ENCODE measurements at places on chromosomes 16 and 17.
A peak's percentile ranks its signal among the peaks of the same experiment; 100 is the strongest.

DNA sequence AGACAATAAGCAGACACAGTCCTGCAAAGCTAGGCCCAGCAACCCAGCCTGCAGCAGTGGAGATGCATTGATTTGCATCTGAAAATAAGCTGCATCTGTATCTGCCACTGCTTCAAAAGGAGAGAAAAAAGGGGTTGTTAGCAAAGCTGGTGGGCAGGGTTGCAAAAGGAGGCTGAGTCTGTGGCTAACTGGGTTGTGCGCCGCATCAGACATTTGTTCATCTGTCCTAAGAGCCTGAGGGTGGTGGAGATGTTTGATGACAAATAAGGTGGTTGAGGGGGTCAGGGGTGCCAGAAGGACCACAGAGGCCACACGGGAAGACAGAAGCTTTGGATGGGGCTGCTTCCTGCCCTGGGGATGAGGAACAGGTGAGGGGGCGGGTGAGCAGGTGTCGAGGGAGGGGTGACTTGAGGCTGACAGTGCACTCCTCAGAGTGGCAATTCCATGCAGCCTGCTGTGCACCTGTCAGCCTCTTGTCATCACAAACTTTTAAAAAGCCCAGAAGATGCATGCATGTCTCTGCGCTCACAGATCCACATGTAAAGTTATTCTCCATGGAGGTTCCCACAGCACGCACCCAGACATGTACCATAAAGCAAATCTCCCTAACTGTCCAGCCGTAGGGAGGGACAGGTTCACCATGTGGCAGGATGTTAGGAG lies 35.4 kb downstream of the WSB1 start:
- DNase-seq = no peak

DNA sequence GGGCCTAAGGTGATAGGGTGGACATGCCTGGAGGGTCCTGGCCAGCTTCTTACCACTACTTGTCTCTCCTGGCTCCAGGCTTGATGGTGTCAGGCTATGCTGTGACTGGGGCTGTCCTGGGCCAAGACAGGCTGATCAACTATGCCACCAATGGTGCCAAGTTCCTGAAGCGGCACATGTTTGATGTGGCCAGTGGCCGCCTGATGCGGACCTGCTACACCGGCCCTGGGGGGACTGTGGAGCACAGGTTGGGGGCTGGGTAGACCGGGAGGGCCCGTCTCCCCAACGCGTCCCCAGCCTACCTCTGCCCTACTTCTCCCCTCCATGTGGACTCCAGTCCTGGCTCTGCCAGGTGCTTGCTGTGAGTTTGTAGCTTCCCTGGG lies 4.5 kb downstream of the SPATA20 start:
- no peak for DNase-seq

GRCh38 chr17:56482229-56482628 lies 111.3 kb upstream of the NOG start:
- DNase-seq = no peak

GRCh38 chr17:40528692-40529417 lies 27.4 kb upstream of the TNS4 start:
- no peak for DNase-seq

- no peak for DNase-seq
Observed at GRCh38 chr16:8646326-8647053, 25.0 kb downstream of the METTL22 start.

GRCh38 chr16:67304020-67304419 lies 22.5 kb downstream of the KCTD19 start:
- no peak for DNase-seq

GRCh38 chr17:79721993-79722671 lies 8.6 kb upstream of the ENPP7 start:
- DNase-seq = peak; percentile 32

GRCh38 chr17:73066148-73066884 lies 26.2 kb downstream of the SLC39A11 start:
- no peak for DNase-seq

DNA sequence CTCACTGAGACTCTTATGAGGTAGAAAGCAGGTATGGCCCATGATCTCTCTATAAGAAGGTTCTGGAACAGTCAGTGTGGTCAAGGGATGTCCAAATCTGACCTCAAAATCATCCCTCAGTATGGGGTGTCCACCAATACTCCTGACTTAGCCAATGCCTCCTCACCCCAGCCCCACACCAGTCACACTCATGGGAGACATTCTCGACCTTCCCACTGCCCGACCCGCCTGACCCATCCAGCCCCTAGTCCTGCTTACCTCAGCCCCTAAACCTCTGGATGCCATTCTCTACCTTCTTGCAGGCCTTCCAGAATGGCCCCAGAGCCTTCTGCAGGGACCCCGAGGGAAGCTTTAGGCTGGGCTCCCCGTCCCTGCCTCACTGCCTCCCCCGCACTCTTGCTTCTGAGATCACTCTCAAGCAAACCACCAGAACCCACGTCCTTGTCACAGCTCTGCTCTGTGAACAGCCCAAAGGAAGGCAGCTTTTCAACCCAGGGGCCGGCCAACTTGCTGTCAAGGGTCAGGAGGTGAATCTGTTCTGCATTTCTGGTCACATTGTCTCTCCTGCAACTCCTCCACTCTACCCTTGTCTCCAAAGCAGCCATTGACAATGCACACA lies 44.9 kb upstream of the RBFOX3 start:
- DNase-seq = no peak

DNA sequence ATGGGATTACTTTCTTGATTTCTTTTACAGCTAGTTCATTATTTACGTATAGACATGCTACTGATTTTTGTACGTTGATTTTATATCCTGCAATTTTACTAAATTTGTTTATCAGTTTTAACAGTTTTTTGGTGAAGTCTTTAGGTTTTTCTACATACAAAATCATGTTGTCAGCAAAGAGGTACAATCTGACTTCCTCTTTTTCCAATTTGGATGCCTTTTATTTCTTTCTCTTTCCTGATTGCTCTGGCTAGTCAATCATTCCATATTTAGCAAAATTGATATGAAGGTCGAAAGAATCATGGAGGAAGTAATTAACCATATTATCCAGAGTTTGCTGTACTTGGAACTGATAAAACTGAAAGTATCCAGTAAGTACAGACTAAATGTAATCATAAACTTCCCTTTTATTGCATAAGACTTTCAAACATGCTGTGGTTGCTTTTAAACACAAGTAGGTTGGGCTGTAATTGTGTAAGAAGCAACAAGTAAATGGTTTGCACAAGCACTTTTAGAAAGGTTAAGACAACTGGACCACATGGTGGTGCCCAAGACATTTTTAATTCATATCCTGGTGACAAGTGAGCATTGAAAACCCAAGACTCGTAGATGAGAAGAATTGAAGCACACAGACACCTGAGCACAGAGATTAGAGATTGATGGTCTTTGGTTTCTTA lies 8.4 kb downstream of the GDE1 start:
- peak; percentile 52 for DNase-seq

DNA sequence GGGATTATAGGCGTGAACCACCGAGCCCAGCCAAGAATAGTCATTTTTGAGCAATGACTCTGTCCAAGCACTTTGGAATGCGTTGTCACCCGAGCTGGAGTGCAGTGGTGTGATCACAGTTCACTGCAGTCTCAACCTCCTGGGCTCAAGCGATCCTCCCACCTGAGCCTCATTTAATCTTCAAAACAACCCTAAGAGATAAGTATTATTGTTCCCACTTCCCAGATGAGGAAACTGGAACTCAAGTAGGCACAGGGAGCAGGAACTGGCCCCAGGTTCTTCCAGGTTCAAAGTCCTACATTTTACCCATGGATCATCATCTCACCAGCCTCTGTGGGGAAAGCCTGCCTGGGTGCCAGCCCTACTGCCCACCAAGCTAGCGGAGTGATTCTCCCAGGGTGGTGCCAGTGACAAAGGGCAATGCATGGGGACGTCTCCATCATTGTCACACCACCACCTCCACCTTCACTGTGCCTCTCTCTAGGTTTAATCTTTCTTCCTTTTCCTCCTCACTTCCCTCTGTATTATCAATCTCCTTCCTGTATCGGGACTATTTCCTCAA lies 11.3 kb upstream of the RNF157 start:
- no peak for DNase-seq

GRCh38 chr16:3101018-3101840 lies 2.1 kb upstream of the ZSCAN10 start:
- DNase-seq = peak; percentile 53
